ENCODE measurements at places on chromosomes 12 and 14. TPM values are rescaled to one million over a fixed set of nuclear protein-coding genes. Genes with fewer than 3 reads are reported as not detected.

CEP290 gene
- total RNA-seq, result 12.6 TPM

BDKRB1 gene
- 47.3 TPM for total RNA-seq

FAM222A gene
- 0.47 TPM for total RNA-seq

SYNDIG1L gene
- total RNA-seq, result not detected

ALG10B gene
- 1.9 TPM for total RNA-seq

FRMD6 gene
- total RNA-seq, result 379 TPM

PSMB5 gene
- total RNA-seq, result 241 TPM

VRK1 gene
- total RNA-seq, result 19.6 TPM

CCDC38 gene
- not detected for total RNA-seq

KSR2 gene
- not detected for total RNA-seq

DAO gene
- not detected for total RNA-seq

IKZF4 gene
- total RNA-seq, result 6.0 TPM

LRTM2 gene
- total RNA-seq, result not detected

TMPRSS12 gene
- total RNA-seq, result not detected

ACOT4 gene
- total RNA-seq, result not detected

CYP27B1 gene
- total RNA-seq, result 1.6 TPM

OTUB2 gene
- 1.4 TPM for total RNA-seq

BCL2L14 gene
- total RNA-seq, result not detected

PUS7L gene
- 18.3 TPM for total RNA-seq

MANSC4 gene
- not detected for total RNA-seq

NRIP2 gene
- total RNA-seq, result not detected

LHX5 gene
- not detected for total RNA-seq

GPR65 gene
- not detected for total RNA-seq

LMNTD1 gene
- total RNA-seq, result 0.98 TPM

COA8 gene
- total RNA-seq, result 46.1 TPM

MIP gene
- total RNA-seq, result not detected

GRIP1 gene
- 0.45 TPM for total RNA-seq

ACSM4 gene
- total RNA-seq, result not detected

EGLN3 gene
- 0.19 TPM for total RNA-seq

All from HFFc6 (cell line).